ENCODE measurements at places on chromosomes 11 and 22.

GRCh38 chr22:47022075-47022473 is 259.6 kb downstream of the TBC1D22A start:
- DNase-seq: no peak

DNA sequence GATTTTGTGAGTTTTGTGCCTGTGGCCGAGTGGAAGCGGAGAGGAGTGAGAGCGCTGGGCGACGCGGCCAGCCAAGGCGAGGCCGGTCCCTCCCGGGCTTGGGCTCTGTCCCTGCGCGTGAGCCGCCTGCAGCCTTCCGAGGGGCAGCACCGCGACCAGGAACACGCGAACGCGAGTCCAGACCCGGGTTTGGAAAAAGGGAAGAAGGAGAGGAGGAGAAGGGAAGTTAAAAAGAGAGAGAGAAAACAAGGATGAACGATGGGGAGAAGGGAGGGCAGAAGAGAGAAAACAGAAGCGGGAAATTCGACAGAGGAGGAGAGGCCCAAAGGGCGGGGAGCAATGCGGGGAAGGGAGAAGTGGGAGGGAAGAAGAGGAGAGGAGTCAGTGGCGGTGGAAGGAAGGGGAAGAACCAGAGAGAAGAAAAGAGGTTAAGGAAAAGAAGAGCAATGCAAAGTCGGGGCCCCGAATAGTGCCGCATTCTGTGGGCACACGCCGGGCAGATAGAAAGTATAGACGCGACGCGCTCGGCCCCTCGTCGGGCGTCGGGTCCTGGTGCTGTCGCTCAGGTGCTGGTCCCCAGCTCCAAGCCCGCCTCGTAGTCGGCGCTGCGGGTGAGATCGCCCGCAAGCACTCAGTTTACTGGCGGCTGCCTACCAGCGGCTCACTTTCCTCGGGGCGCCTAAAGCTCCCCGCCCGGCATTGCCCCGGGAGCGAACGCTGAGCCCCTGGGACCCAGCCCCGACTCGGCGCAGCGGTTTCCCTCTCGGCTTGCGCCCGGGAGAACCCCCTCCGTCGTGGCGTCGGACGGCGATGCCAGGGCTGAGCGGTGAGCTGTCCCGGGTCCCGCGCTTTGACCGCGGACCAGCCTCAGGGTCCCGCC is 2.8 kb upstream of the BARX2 start:
- no peak for DNase-seq

GRCh38 chr11:106101819-106102218 is 24.4 kb downstream of the AASDHPPT start:
- DNase-seq: no peak

GRCh38 chr11:90775567-90776165 is 552.8 kb upstream of the CHORDC1 start:
- DNase-seq: no peak

DNA sequence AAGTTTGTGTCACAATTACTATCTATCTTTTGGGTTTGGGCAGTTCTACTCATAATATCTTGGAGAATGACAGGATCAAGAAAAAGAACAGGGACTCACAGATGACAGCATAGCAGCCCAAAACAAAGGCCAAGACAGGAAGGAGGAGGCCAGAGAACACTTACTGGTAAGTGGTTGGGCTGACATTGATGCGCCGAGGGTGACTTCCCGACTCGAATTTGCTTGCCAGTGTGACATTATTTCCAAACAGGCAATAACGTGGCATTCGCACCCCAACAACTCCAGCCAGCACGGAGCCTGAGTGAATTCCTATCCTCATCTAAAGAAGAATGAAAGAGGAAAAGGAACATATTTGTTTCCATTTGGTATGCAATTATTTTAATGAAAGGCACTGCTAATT is 309.9 kb downstream of the GUCY1A2 start:
- no peak for DNase-seq

DNA sequence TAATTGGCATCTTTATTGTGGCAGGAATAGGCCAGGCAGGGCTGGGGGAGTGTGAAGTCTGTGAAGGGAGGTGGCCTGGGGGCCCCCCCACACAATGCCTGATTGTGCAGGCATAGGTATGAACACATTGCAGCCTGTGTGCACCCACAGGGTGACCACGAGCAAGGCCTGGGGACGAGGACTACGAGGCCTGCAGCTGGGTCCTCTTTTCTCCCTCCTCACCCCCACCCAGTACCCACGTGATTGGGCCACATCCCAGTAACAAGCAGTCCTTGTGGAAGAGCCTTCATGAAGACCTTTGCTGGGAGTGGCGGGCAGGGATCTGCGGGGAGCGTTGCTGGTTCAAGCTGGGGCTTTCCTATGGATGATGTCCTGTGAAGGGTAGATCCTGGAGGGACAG is 29.3 kb downstream of the ZBTB16 start:
- no peak for DNase-seq

DNA sequence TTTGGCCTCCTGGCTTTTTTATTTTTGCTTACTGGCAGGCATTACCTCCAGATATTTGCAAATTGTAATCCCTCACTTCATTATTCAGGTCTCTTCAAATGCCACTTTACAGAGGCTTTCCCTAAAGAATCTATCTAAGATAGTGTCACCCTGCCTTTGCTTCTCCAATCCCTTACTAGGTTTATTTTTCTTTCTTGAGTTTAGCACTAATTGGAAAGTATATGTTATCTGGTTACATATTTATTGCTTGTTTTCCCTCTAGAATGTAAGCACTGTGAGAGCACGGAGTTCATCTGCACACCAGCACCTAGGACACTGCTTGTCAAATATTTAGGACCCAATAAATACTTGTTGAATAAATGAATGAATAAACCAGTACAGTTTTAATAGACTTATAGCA is 3.5 kb downstream of the KIF18A start:
- DNase-seq: no peak

DNA sequence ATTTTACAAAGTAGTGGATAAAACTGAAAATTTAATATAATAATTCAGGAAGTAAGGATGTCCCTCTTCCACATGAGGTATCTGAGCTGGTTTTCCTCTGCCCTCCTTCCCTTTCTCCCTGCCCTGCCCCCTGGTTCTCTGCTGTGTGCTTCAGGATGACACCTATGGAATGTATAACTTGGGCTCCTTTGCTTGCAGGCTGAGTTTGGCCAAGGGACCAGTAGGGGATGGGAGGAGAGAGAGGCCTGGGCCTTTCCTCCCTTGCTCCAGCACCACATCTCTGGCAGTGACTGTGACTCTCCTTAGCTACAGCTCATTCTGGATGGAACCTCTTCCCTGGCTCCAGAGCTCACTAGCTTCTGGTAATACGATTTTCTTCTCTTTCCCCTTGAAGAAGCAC is 10.1 kb downstream of the IRAG1 start:
- no peak for DNase-seq

DNA sequence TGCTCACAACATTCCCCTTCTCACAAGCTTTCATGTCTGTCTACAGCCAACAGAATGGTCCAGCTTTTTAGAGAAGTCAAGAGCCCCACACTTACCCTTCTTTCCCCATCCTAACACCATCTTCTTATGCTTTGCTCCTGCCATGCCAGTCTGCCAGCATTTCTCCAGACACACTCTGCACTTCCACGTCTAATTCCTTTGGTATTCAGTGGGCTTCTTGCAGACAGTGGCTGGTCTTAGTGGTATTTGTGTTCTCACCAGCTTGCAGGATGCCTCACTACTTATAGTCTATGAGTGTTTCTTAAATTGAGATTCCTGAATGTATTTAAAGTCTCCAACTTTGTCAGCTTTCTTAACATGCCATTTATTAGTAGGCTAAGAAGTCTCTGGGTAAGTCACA is 154.4 kb downstream of the BBOX1 start:
- no peak for DNase-seq

- DNase-seq: no peak
These were observed 9.7 kb downstream of the MTNR1B start for GRCh38 chr11:92979176-92979575.

- DNase-seq: no peak
These were observed 16.3 kb downstream of the DUSP8 start for GRCh38 chr11:1555713-1556153.

DNA sequence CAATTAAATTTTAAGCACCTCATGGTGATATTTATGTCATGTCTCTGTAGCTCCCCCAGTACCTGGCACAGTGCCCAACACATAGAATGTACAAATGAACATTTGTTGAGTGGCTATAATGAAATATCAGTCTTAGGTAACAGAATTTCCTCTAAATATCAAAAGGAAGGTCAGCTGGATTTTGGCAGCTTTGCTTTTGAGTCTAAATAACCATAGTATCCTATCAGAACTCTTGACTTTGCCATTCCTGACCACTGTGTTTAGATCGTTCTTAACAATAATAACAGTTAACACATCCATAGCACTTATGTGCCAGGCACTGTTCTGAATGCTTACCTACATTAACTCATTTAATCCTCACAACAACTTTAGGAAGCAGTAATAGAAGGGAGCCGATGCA is 26.6 kb downstream of the TMEM123 start:
- DNase-seq: no peak

DNA sequence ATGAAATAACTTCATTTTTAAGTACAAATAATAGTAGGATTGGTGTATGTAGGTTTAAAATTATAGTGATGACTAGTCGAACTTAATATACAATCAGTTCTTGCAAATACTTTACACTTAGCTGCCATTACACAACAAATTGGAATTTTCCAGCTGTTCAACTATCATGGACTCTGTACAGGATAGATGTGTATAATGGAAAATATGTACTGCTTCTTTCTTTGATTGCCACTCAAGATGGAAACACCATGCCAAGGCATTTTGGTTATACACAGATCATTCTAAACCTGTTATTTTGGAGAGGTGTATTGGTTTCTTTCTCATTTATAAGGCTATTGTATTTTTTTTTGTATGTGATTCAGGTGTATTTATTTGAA is 24.4 kb upstream of the CRTAM start:
- no peak for DNase-seq

- DNase-seq: no peak
These were observed 2.5 kb upstream of the SUSD2 start for GRCh38 chr22:24178502-24179440.

GRCh38 chr22:38305471-38306448 is 11.5 kb downstream of the CSNK1E start:
- no peak for DNase-seq

DNA sequence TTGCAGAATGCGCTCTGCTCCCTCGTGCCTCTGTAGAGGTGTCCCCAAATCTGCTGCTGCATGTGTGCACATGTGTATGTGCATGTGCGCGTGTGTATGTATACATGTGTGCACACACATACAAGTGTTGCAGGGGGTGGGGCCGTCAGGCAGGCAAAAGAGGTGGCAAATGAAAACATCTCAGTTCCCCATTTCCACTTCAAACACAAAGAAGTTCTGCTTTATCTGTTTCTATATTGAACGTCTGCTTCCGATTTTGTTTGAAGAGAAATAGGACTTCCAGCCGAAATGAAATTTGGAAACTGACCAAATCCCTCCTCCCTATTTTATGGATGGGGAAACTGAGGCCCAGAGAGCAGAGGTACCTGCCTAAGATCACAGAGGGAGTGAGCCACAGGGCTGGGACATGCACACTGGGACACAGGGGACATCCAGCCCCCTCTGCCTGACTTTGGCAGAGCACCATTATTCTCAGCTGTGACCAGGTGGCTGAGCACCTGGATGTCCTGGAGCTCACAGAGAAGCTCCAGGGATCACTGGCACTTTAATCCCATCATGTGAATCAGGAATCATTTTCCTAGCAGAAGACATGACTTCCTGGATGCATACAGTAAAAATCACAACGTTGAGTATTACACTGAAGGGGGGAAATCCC is 41.2 kb upstream of the ALX4 start:
- DNase-seq: no peak

- no peak for DNase-seq
These were observed 11.9 kb upstream of the AMPD3 start for GRCh38 chr11:10443152-10443551.

GRCh38 chr11:55106391-55106790 is 155.6 kb upstream of the TRIM48 start:
- no peak for DNase-seq

DNA sequence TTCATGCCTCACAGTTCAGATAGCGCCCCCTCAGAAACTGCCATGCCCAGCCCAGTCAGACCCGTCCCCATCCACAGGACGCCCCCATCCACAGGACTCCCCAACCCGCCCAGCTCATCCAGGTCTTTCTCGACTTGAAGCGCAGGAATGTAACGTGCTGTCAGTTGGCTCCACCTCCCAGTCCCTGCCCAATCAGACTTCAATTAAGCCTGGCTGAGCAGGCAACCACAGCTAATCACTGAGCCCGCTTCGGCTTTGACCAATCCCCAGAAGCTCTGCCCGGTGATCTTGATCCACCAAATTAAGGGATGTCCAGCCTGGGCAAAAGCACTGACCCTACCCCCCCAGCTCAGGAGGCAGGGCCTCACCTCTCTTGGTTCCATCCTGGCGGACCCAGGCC is 10.5 kb upstream of the MFNG start:
- no peak for DNase-seq

GRCh38 chr11:2737866-2738265 is 38.1 kb upstream of the KCNQ1OT1 start:
- no peak for DNase-seq

- peak; percentile 22 for DNase-seq
These were observed 979 bp downstream of the ZBED5 start for GRCh38 chr11:10856689-10857458.

GRCh38 chr22:49599039-49599438 is 228.6 kb downstream of the BRD1 start:
- no peak for DNase-seq

GRCh38 chr11:56700242-56700913 is 1.5 kb downstream of the OR9G1 start:
- DNase-seq: no peak

DNA sequence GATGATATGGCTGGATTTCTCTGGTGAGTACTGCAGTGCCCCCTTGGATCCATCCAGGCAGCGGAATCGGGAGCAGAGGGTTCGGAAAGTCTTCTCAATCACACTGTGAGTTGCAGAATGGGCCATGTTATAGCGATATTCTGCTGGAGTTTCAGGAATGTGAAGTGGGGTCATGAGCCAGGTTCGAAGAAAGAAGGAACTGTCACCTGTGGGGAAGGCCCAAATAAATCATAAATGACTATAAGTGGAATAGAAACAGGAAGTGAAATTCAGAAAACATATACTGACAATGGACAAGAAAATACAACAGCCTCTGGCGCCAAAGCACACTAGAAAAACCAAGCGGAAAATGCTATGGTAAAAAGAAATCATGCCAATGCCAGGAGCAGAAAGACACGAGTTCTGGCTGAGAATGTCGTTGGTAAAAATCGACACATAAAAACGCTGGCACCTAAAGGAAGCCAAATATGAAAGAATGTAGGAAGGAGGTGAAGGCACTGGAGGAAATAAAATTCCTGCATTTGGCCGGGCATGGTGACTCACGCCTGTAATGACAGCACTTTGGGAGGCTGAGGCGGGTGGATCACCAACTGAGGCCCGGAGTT is 10.0 kb upstream of the AMBRA1 start:
- no peak for DNase-seq

- DNase-seq: no peak
These were observed 47.7 kb upstream of the SYT7 start for GRCh38 chr11:61628662-61628970.

GRCh38 chr11:108825381-108825780 is 160.5 kb downstream of the DDX10 start:
- DNase-seq: no peak

- no peak for DNase-seq
These were observed 17.0 kb upstream of the GRIK4 start for GRCh38 chr11:120494595-120494994.

- no peak for DNase-seq
These were observed 1.0 kb upstream of the POLD4 start for GRCh38 chr11:67354075-67355022.
